ENCODE measurements at places on chromosomes 12 and 14.

DNA sequence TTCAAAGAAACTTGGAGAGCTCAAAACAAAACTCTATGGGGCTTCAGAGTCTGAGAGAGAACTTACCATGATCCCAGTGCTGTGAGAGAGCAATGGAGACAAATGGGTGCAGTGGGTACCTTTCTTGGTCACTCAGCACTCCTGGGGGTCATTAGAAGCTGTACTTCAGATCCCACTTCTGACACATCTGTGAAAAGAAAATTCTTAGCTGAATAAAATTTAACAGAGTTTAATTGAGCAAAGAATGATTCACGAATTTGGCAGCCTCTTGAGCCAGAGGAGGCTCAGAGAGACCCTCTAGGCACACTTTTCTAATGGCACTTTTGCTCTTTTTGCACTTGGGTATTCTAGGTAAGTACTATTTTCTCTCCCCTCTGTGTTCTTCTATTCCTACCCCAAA, 96.8 kb upstream of the SYT10 start:
- no peak for DNase-seq

GRCh38 chr12:22625762-22626294, 857 bp downstream of the ETNK1 start:
- no peak for DNase-seq

DNA sequence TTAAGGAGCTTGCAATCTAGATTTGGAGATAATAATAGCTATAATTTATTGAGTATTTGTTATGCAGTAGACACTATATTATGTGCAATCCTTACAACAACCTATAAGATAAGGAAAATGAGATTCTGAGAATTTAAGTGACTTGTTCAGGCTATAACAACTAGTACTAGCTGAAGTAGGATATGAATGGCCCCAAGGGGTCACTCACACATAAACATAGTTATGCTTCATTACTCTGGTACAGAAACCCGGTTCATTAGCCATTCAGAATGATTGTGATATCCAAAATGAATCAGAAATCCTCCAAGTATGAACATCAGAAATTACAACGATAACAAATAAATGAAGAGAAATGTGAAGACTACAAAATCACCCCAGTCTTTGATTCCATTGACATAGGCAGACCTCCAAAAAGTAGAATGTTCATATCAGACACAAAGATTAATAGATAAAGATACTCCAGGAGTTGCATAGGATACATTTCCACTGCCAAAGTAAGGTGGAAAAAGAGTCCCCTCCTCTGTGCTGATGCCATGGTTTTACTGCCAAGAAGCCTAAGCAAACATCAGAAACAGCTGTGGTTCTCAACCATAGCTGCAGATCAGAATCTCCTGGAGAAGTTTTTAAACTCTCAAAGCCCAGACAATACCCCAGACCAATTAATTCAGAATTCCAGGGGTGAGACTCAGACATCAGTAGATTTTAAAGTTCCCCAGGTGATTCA, 8.6 kb upstream of the NID2 start:
- no peak for DNase-seq

DNA sequence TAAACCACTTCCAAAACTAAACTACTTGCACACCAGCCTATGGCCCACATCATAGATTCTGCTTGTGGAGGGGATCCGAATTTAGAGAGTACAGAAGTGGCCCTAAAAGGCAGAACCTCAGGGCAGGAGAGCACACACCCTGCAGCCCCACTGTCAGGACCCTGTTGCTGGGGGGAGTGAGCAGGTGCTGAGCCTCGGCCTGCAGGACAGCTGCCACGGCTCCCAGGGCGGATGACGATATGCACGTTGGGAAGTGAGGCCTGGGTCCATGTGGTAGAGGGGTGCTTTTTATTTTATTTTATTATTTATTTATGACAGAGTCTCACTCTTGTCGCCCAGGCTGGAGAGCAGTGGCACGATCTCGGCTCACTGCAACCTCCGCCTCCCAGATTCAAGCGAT, 73.5 kb downstream of the TNFAIP2 start:
- no peak for DNase-seq

DNA sequence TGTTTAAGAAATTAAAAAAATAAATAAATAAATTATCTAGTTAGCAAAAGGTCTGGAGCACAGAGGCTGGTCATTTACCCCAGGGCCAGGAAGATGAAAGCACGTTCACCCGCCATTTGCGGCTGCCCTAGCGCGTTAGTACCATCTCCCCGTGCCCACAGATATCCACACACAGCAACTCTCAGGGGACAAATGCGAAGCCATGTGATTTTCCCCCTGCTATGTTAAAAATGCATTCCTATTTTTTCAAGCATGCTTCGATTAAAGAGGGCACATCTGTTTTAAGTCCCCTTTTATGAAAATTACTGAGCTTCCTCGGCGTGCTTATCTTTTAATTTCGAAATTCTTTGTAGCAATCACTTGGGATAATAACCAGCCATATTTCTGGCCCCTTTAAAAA, 56.9 kb upstream of the PIWIL1 start:
- no peak for DNase-seq

- DNase-seq = no peak
Observed at GRCh38 chr14:38481952-38482678, 226.2 kb upstream of the CLEC14A start.

DNA sequence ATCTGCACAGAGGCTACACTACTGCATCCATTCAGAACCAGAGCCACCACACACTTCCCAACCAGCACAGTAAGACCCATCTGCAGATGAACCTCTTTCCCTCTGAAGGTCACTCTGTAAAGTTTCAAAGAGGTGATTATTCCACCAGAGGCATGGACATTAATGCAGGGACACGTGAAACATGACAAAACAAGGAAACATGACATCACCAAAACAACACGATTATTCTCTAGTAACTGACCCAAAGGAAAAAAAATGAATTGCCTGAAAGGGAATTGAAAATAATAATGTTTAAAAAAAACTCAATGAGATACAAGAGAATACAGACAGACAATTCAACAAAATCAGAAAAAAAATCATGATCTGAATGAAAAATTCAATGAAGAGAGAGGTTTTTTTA, 139.1 kb downstream of the RERGL start:
- no peak for DNase-seq

DNA sequence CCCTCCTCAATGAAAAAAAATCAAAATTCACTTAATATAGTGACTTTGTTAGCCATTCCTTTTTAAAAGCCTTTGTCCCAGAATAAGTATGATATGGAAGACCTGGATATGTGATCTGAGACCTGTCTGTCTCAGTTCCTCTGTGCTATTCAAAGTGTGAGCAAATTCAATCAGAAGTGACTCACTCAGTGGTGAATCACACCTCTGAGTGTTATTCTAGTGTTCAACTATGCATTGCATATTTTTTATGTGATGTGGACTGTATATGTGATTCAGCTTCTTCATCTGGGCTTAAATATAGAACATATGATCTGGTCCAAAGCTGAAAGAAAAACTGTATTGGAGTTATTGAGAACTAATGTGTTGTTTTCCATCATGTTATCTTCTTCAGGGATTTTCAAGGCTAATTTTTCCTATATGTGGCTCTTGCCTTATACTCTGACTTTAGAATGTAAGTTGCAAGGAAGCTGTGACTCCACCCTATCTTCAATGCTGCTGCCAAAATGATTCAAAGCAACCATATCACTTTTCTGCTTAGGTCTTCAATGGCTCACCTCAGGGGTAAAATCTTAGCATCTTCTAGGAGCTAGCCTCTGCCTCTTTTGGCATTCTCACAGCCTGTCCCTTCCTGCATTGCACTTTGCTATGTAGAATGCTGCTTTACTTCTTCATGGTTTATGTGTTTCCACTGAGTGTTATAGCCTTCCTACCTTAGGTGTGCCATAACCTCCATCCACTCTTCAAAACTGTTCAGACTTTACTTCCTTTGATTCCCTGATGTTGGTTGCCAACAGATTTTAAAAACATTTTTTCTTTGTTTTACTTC, 169.8 kb downstream of the OTOGL start:
- DNase-seq = no peak

DNA sequence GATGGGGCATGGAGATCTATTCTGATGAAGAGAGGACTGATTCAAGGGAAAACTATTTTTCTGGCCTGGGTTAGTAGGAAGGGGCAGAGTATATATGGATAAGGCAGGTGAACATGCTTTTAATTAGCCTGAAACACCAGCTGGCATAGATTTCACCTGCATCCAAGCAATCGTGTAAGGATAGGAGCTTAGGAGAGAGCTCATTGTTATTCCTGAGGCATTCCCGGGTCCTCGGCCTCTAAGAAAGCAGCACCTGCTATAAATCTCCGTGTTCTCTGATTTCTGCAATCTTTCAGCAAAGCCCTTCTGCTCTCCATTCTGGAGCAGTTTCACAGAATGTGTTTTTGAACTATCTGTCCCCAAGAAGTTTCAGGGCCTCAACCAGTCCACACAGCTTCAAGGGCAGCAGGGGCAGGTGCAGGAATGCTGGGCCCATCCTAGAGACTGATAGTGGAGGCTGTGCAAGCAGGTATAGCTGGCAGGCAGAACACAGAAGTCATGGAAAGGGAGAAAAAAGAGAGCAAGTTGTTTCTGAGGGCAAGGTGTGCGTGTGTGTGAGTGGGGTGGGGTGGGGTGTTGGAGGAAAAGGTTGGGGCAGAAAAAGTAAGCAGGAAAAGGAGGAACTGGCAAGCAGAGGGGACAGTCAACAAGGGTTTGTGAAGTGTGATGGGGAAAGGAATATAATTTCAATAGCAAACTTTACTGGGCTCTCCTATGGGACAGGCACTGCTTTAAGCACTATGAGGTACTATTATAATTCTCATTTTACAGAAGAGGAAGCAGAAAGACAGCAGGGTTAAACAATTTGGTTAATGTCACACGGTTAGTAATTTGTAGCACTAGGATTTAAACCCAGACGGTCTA, 203.7 kb upstream of the SSTR1 start:
- no peak for DNase-seq

GRCh38 chr12:130452546-130452945, 114.9 kb downstream of the PIWIL1 start:
- no peak for DNase-seq

- DNase-seq = no peak
Observed at GRCh38 chr14:101834800-101835547, 73.5 kb downstream of the PPP2R5C start.

DNA sequence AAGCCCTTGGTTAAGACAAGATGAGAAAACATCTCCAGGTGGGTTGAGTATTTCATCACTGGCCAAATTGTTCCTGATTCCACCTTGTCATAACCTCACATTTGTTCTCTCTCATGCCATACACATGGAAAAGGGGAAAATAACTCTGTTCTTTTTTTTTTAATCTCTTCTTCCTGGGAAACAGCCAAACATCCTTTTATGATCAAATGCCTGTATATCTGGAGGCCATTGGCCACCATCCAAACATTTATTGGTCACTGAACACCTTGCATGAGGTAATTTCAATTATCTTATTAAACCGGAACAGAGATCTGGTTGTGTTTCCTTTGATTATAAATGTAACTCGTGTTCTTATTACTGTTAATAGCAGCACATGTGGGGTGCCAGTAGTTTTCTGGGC, 469.6 kb downstream of the NPAS3 start:
- DNase-seq = no peak

- DNase-seq = no peak
Observed at GRCh38 chr12:58435647-58436046, 484.7 kb downstream of the LRIG3 start.

DNA sequence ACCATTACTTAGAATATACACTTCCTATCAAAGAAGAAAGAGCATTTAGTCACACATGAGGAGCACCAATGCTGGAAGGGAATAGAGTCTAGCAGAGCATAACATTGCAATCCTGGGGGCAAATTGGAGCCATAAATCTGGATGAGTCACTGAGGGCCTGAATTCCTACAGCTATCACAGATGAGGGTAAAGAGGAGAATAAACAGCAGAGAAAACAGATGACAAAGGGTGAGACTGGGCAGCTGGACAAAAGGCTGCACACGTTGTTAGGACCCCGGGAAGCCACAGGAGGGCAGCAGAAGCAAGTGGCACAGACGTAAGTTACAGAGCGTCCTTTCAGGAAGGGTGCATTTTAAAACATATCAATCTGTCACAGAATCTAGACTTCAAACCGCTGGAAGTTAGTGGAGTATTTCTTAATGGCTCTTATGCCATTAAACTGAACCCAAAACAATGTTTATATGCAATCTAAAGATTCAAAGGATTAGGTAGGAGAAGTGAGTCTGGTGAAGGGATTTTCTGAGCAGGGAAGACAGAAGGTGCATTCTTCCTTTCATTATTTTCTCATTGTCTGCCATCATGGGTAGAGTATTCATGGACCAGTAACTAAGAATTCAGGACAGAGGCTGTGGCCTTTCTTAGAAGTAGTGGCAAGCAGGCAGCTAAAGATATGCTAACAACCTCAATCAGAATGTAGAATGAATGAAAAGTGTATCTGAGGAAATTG, 159.8 kb upstream of the DAAM1 start:
- DNase-seq = no peak

DNA sequence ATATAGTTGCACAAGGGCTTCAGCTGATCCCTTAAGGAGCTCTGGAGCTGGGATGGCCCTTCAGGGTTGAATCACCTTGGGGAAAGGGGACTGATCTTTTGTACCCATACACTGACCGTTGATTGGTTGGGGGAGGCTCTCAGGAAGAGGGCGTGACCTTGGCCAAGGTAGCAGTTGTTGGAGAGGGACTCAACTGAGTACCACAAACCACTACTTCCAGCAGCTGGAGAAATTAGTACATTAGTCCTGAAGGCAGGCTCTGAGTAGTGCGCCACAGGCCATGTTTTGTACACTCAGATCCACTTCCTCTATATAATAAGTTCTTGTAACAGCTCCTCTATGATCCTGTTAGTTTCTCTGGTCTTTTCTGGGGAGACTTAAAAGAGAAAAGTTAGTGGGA, 317.6 kb downstream of the CCDC91 start:
- DNase-seq = no peak

- no peak for DNase-seq
Observed at GRCh38 chr12:109575683-109576082, 2.1 kb downstream of the MVK start.

DNA sequence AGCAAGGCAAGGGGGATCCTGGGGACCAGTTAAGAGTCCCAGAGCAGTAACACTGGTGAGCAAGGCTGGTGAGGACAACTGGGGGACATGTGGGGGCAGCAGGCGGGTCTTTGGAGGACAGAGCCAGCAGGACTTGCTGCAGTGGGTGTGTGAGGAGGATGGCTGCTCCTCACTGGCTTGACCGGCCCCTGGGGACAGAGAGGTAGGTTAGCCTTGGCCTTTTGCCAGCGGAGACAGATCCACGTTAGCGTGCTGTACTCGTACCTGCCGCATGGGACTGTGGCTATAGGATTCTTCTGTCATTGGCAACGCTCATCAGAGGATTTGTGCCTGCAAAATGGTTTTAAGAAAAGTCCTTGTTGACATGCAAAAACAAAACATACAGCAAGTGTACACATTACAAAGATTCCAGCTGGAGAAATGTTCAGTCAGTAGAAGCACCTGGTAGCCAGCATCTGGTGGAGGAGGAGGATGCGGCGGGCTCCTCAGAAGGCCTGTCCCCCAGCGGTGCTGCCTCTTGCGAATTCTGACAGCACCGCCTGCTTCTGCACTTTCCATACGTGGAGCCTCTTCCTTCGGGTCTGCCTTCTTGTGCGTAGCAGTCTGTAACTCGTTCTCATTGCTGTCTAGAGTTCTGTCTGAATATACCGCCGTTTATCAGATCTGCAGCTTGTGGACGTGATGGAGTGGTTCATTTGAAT, 91.3 kb downstream of the EP400 start:
- no peak for DNase-seq
